ENCODE measurements at places on chromosomes 7 and 10. TPM values are rescaled to one million over a fixed set of nuclear protein-coding genes. Genes with fewer than 3 reads are reported as not detected.

CCDC146 gene
- 23.6 TPM for total RNA-seq

PTPN20 gene
- total RNA-seq, result 2.0 TPM

DNA sequence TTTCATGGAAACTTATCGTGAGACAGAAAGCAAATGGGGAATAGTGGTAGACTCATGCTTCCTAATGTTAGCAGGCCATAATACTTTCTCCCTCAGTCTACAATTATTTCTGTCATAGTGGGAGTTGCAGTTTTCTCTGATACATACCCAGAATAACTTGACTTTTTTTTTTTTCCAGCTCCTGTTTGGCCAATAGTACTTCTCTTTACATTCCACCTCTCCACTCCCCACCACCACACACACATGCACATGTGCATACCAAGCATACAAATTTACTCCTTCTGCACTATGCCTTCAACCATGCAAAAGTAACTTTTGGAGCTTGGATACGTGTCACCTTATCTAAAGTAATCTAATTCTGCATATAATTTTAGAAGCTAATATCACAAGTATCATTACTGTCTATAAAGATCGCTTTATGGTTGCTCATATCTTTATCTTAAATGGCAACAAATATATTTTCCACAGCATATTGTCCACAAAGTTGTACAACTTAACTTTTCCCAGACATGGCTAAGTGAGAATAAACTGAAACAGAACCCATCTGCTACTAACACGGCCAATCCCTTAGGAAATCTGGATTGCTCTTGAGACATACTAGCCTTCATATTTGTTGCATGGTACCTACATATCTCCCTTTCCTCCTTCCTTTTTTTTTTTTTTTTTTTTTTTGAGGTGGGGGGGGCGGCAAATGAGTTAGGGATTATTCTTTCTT is 49.0 kb downstream of the TES start:
- no peaks in the 10 kb centered on the region for H3K36me3 ChIP-seq
- H3K4me1 ChIP-seq, result peaks cover 9% of the 10 kb centered on the region
- no peak for DNase-seq
- H3K27ac ChIP-seq, result no peak overlapping the region

AOC1 gene
- total RNA-seq, result not detected

DNA sequence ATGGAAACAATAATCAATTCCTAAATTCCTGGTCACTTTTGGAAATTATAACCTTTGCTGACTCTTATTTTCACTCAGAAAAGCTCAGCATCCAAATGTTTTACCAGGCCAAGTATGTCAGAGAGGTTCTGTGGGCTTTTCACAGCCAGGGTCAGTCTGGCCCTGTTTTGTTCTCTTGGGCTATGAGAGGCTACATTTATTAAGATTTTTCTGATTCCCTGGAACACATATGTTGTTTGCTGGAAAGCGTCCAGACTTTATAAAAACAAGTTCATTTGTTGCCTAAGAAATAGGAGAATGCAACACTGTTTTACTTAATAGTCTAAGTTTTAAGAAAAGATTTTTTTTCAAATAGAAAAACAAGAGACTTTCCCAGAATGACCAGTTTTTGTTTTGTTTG is 238.4 kb upstream of the PLXDC2 start:
- H3K36me3 ChIP-seq, result no peaks in the 10 kb centered on the region
- H3K4me1 ChIP-seq, result no peaks in the 10 kb centered on the region
- DNase-seq, result no peak

GRCh38 chr10:72264536-72264935 is 9.2 kb upstream of the DDIT4 start:
- DNase-seq, result no peak
- H3K27me3 ChIP-seq, result no peaks in the 10 kb centered on the region
- H3K36me3 ChIP-seq, result no peaks in the 10 kb centered on the region
- no peak overlapping the region for H3K4me3 ChIP-seq
- H3K4me1 ChIP-seq, result no peaks in the 10 kb centered on the region

GRCh38 chr7:112897839-112898431 is 107.7 kb upstream of the TMEM168 start:
- DNase-seq, result no peak
- H3K27me3 ChIP-seq, result no peaks in the 10 kb centered on the region
- no peaks in the 10 kb centered on the region for H3K4me1 ChIP-seq
- no peaks in the 10 kb centered on the region for H3K36me3 ChIP-seq
- no peak overlapping the region for H3K4me3 ChIP-seq

MAGI2 gene
- total RNA-seq, result 58.2 TPM

GRCh38 chr7:156019776-156020565 is 207.7 kb upstream of the SHH start:
- no peaks in the 10 kb centered on the region for H3K27me3 ChIP-seq
- no peaks in the 10 kb centered on the region for H3K36me3 ChIP-seq
- no peak for DNase-seq
- no peak overlapping the region for H3K4me3 ChIP-seq

DNA sequence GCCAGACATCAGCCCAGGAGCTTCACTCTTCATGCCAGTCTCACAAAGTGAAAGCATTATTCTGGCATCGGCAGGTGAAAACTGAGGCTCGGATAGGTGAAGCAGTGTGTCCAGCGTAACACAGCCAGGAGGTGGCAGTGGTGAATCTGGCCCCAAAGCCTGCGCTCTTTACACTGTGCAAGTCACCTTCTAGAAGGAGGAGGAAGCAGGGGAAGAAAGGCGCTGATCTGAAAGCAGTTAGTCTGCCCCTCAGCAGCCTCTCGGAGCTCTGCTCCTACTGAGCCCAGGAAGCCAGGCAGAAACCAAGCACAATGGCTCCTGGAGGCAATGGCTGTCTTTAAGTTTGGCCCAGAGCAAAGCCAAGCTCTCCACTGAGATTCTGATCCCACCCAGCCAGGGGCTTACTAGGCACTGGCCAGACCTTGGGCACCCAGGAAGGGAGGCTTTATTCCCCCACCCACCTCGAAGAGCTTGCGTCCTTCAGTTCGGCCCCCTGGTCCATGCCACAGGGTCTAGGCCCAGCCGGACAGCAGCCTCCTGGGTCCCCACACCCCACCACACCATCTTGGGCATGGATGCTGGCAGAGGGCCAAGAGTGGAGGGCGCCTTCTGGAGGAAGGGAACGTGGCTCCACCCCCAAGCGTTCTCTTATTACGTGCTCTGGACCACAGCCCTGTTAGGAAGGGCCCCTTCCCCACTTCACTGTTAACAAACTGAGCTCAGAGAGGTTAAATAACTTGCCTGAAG is 104.5 kb downstream of the GRID1 start:
- no peak for DNase-seq
- no peak overlapping the region for H3K27ac ChIP-seq
- peaks cover 18% of the 10 kb centered on the region for H3K4me1 ChIP-seq
- no peaks in the 10 kb centered on the region for H3K36me3 ChIP-seq
- no peak overlapping the region for H3K4me3 ChIP-seq

PRR15 gene
- 6.6 TPM for total RNA-seq

DNA sequence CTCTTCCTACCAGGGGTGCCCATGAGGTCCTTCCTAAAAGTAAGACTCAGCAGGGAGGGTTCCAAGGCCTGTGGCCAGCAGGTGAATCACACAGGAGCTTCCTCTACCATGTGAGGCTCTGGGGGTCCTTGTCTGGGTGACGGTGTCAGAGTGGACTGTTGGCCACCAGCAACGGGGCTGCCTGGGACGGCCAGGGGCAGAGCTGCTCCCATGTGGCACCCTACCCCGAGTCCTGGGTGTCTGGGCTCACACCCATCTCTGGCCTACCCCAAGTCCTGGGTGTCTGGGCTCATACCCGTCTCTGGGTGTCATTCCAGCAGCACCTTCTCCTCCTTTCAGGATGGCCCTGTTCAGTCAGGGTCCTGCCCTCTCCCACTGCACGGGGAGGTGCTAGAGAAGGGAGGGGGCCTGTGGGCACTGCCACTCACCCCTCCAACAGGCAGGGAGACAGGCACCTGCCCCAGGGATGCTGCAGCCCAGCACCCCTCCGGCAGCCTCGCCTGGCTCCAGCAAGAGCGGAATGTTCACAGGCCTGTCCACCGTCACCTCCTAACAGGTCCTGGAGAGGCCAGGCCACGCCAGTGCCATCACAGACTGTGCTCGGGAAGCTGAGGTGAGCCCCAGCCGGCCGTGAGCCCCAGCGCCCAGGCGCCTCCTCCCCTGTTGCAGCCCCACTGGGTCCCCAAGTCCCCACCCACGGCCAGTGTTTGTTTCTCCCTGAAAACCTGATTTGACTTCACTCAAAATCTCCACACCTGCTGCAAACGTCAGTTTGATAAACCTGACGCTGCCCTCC is 143.7 kb downstream of the PTPRN2 start:
- no peak for DNase-seq
- no peaks in the 10 kb centered on the region for H3K36me3 ChIP-seq
- no peaks in the 10 kb centered on the region for H3K4me1 ChIP-seq
- H3K4me3 ChIP-seq, result no peak overlapping the region

- DNase-seq, result no peak
- H3K4me3 ChIP-seq, result no peak overlapping the region
- H3K27ac ChIP-seq, result no peak overlapping the region
- no peaks in the 10 kb centered on the region for H3K27me3 ChIP-seq
- no peaks in the 10 kb centered on the region for H3K4me1 ChIP-seq
Observed at GRCh38 chr7:108503112-108504026, 22.6 kb downstream of the PNPLA8 start.

RAMP3 gene
- total RNA-seq, result 117 TPM

- no peak overlapping the region for H3K27ac ChIP-seq
- no peaks in the 10 kb centered on the region for H3K36me3 ChIP-seq
- H3K4me1 ChIP-seq, result no peaks in the 10 kb centered on the region
- no peaks in the 10 kb centered on the region for H3K27me3 ChIP-seq
- H3K4me3 ChIP-seq, result no peak overlapping the region
Observed at GRCh38 chr7:134502463-134503371, 24.6 kb upstream of the AKR1B10 start.

DNA sequence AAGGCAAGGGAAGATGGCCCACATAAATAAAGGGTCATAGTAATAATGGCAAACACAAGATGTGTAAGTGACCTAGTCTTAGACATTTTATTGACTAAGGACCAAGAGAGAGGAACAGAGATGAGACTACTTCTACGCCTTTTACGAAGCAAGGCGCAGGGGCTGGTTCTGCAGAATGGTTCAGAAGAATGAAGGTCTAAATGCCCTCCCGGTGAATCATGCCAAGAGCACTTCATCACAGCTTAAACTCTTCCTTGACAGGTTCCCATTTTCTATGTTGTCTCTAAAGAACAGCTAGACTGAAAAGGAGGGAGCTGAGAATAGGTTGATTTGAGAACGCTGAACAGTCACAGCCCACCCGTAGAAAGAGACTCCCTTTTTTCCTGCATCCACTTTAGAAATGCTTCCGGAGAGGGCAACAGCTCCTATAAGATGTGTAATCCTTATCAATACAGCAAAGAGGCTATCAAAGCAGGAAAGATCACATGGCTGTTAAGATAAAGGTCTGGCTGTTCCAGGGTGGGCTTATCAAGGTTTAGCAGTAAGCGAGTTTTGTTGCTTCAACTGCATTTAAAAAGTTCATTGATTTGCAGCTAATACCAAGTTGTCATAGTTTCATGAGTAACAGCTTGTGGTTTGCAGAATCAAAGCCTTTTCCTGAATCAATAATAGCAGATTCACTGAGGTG is 93.4 kb upstream of the AUTS2 start:
- no peaks in the 10 kb centered on the region for H3K4me1 ChIP-seq
- H3K4me3 ChIP-seq, result no peak overlapping the region
- H3K27me3 ChIP-seq, result no peaks in the 10 kb centered on the region
- H3K27ac ChIP-seq, result no peak overlapping the region
- no peak for DNase-seq
- H3K36me3 ChIP-seq, result no peaks in the 10 kb centered on the region

OR2A1 gene
- not detected for total RNA-seq

- H3K4me1 ChIP-seq, result no peaks in the 10 kb centered on the region
- H3K27ac ChIP-seq, result no peak overlapping the region
- H3K27me3 ChIP-seq, result no peaks in the 10 kb centered on the region
- H3K4me3 ChIP-seq, result no peak overlapping the region
- DNase-seq, result no peak
Observed at GRCh38 chr10:83934641-83935338, 204.5 kb upstream of the GHITM start.

ZNF33B gene
- 21.3 TPM for total RNA-seq

RGS10 gene
- 32.6 TPM for total RNA-seq

GRCh38 chr7:85456254-85456653 is 269.4 kb upstream of the SEMA3D start:
- H3K36me3 ChIP-seq, result no peaks in the 10 kb centered on the region
- H3K4me1 ChIP-seq, result no peaks in the 10 kb centered on the region
- H3K4me3 ChIP-seq, result no peak overlapping the region
- H3K27ac ChIP-seq, result no peak overlapping the region
- no peaks in the 10 kb centered on the region for H3K27me3 ChIP-seq
- DNase-seq, result no peak

DNA sequence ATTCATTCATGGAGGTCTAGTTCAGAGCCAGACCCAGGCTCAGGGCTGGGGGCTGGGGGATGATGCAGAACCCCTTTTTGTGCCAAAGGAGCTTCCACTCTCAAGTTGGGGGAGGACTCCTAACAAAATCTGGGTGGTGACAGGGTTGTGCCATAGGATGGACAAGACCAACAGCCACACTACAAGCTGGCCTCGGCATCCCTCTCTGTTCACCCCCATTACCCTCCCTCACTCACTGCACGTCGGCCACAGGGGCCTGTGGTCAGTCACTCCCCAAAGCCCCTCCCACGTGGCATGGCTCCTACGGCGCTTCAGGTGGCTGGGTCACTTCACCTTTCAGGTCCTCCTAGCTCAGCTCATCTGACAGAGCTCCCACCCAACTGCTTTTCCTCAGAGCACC is 348.7 kb upstream of the ZMIZ1 start:
- DNase-seq, result no peak
- H3K36me3 ChIP-seq, result no peaks in the 10 kb centered on the region
- H3K4me3 ChIP-seq, result no peak overlapping the region
- H3K27ac ChIP-seq, result no peak overlapping the region
- H3K27me3 ChIP-seq, result no peaks in the 10 kb centered on the region

GRCh38 chr7:142745091-142745635 is 4.1 kb upstream of the PRSS1 start:
- H3K27me3 ChIP-seq, result no peaks in the 10 kb centered on the region
- H3K4me1 ChIP-seq, result no peaks in the 10 kb centered on the region
- DNase-seq, result no peak
- no peak overlapping the region for H3K27ac ChIP-seq
- no peaks in the 10 kb centered on the region for H3K36me3 ChIP-seq

EPO gene
- not detected for total RNA-seq

OPN1SW gene
- total RNA-seq, result not detected
